ENCODE measurements at places on chromosomes 2 and 18. TPM values are rescaled to one million over a fixed set of nuclear protein-coding genes. Genes with fewer than 3 reads are reported as not detected.

The OTX1 gene
- 13.1 TPM for total RNA-seq

The DNAJC5G gene
- 2.5 TPM for total RNA-seq

The HAAO gene
- not detected for total RNA-seq

The CXCR1 gene
- not detected for total RNA-seq

The IL36B gene
- not detected for total RNA-seq

- DNase-seq, result no peak
Observed at GRCh38 chr2:69422198-69422597, 15.0 kb downstream of the NFU1 start.

DNA sequence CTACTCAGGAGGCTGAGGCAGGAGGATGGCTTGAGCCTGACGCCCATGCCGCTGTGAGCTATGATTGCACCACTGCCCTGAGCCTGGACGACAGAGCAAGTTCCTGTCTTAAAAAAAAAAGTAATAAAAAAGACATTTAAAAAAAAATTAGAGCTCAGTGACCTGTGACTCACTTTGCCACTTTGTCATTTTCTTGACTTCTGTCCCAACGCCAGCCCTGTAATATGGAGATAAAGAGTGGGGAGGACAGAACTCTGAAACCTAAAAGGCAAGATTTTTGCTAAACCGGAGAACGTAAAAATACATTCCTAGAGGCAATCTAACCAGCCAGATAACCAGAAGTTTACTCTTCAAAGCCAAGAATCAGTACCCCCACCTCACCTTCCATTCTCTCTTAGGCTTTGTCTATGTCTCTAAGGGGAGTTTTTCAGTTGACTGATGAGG, 49.0 kb downstream of the PRKRA start:
- no peak for DNase-seq

GRCh38 chr2:73992036-73992435, 7.3 kb downstream of the TET3 start:
- DNase-seq, result no peak

- no peak for DNase-seq
Observed at GRCh38 chr2:3704692-3705091, 1.3 kb downstream of the DCDC2C start.

DNA sequence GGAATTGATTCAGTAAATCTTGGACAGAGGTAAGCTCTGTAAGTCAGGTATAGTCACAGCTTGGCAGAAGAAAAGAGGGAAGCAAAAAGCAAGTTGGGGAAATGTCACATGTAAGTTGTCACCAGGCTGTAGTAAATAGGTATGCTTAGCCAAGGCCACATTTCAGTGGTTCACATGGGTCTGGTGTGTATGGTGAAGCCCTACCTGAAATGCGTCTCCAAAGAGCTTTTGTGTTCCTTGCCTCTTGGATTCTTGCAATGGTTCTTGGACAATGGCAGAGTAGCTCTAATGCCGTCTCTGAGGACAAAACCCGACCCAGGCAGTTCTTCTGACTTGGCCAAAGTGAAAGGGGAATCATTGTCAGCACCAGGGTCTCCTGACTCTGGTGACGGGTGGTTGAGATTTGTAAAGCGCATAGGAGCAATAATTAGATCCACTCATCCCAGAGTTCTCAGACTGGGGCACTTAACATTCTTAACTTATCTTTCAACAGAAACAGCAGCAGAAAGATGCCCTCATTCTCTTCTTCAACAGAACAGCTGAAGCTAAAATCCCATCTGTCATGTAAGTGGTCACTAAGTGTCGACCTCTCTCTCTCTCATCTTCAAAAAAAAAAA, 34.4 kb upstream of the RPL37A start:
- DNase-seq, result no peak

GRCh38 chr2:150860301-150860700, 372.8 kb upstream of the RND3 start:
- DNase-seq, result no peak

- DNase-seq, result no peak
Observed at GRCh38 chr2:57809230-57809629, 237.4 kb upstream of the VRK2 start.

DNA sequence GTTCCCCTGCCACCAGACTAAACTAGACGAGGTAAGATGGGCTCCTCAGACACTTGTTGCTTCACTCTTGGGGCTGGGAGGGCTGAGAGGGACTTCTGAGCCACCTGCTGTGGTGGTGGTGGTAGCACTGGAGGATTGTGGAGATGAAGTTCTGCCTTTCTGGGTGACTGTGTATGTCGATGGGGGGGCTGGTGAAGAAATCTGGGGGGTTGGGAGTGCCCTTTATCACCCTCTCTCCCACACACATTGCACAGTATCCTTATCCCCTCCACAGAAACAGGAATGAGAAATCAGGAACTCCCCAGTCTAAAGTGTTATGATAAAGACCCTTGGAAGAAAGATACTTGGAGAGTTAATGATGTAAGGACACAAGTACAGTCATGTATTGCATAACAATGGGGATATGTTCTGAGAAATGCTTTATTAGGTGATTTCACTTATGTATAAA, 38.5 kb downstream of the HK2 start:
- no peak for DNase-seq

GRCh38 chr18:10055125-10055750, 141.4 kb downstream of the VAPA start:
- DNase-seq, result no peak

GRCh38 chr2:239970004-239970623, 55.0 kb downstream of the NDUFA10 start:
- no peak for DNase-seq

- no peak for DNase-seq
Observed at GRCh38 chr2:172179045-172179701, 76.5 kb upstream of the DLX2 start.

GRCh38 chr2:56502616-56503015, 318.8 kb downstream of the CCDC85A start:
- no peak for DNase-seq

DNA sequence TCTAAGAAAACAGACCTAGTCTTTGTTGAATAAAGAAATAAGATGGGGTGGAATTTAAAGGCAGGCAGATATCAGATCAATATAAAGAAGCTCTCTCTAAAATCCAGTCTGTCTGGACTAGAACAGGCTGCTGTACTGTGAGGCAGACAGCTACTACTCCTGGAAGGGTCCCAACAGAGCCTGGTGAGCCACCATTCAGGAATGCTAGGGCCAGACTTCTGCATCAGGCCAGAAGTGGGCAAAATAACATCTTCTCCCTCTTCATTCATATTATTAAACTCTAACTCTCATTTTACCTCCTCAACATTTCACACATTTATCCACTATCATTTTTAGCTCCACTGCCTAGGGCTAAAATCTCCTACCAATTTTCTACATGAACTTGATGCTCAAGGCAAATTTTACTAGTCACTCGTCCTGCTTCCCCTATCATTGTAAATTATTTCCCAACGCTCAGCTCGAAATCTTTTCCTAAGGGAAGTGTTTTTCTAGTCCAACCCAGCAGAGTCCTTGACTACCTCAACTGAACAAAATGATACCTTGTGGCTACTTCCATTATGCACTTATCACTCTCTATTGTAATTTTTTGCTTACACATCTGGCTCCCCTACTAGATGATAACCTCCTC, 45.2 kb upstream of the GLS start:
- no peak for DNase-seq

DNA sequence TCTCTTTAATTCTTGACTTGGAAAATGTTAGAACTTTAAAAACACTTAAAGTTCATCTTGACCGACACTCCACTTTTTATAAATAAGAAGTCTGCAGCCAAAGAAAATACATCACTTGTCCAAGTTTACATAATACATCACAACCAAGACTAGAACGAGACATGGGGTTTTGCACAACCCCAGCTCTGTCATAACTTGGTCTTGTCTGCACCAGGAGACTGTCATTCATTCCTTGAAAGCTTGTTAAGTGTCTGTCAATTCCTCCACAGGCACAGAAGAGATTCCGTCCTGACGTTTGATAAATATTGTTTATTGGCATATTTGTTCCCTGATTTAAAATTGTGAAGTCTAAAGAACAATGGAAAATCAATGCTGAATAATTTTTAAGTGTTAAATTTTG, 139.5 kb upstream of the SETBP1 start:
- DNase-seq, result no peak

GRCh38 chr2:109057686-109058085, 68.7 kb upstream of the EDAR start:
- no peak for DNase-seq
